ENCODE measurements at places on chromosomes 5 and 9.
A peak's percentile ranks its signal among the peaks of the same experiment; 100 is the strongest.

GRCh38 chr5:14168144-14168792 lies 25.1 kb downstream of the TRIO start:
- no peak overlapping the region for H3K4me3 ChIP-seq
- H3K27ac ChIP-seq = no peak overlapping the region
- H3K27me3 ChIP-seq = no peaks in the 10 kb centered on the region
- H3K4me1 ChIP-seq = peaks cover 11% of the 10 kb centered on the region
- DNase-seq = no peak

- H3K4me3 ChIP-seq = no peak overlapping the region
- no peaks in the 10 kb centered on the region for H3K4me1 ChIP-seq
- no peak overlapping the region for H3K27ac ChIP-seq
- H3K27me3 ChIP-seq = no peaks in the 10 kb centered on the region
These were observed 461.8 kb downstream of the MAT2B start for GRCh38 chr5:163967268-163967667.

DNA sequence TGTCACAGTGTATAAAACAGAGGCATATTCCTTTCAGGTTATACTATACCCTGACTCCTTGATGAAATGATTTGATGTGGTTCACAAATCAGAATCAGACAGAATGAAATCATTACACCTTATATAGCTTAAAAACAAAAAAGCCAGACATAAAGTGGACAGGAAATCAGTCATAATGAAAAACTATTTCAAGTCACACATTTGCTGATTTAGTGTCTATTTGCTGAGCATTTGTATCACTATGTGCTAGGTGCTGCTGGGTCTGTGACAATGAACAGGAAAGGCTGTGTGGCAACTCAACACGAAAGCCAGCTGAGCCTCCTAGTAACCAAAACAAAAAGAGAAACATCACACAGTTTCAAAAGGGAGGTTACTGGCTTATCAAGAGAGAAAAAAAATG lies 194.0 kb downstream of the EFNA5 start:
- H3K4me1 ChIP-seq = peaks cover 18% of the 10 kb centered on the region
- H3K27me3 ChIP-seq = no peaks in the 10 kb centered on the region
- DNase-seq = no peak

DNA sequence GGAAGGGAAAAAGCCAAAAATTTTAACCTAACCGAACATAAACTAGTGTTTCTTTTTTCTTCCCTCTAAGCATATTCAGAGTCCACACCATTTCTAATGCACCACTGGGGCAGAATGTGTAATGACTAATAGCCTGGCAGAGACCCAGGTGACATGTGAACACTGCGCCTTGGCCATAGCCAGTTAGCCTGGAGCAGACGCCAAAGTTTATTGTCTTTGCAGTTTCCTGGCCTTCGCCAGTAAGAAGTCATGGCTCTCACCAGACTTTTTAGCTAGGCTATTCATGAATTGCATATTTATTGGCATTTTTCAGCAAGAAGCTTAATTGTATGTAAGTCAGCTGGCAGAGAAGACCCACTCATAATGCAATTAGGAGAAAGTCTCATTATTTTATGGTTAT lies 182.8 kb upstream of the SLC27A6 start:
- no peak overlapping the region for H3K4me3 ChIP-seq
- no peaks in the 10 kb centered on the region for H3K36me3 ChIP-seq
- no peak overlapping the region for H3K27ac ChIP-seq
- no peak for DNase-seq

DNA sequence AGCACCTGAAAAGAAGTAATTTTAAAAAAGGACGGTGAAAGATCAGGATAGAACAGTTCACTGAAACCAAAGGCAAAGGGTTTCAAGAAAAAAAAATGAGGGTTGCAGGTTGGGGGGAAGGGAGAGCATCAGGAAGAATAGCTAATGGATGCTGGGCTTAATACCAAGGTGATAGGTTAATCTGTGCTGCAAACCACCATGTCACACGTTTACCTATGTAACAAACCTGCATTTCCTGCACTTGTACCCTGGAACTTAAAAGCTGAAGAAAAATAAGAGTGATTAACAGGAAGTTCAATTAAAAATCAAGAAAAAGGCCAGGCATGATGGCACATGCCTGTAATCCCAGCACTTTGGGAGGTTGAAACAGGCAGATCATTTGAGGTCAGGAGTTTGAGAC lies 44.1 kb upstream of the RNF38 start:
- no peaks in the 10 kb centered on the region for H3K27me3 ChIP-seq
- no peak for DNase-seq
- no peaks in the 10 kb centered on the region for H3K36me3 ChIP-seq
- H3K27ac ChIP-seq = no peak overlapping the region

- DNase-seq = peak; percentile 50
- no peak overlapping the region for H3K27ac ChIP-seq
- H3K4me3 ChIP-seq = peak overlapping the region; percentile 21
- H3K27me3 ChIP-seq = peaks cover 34% of the 10 kb centered on the region
- H3K4me1 ChIP-seq = peaks cover 6% of the 10 kb centered on the region
- H3K36me3 ChIP-seq = no peaks in the 10 kb centered on the region
These were observed 1.2 kb downstream of the FGF18 start for GRCh38 chr5:171420431-171421241.

- no peak overlapping the region for H3K4me3 ChIP-seq
- H3K27me3 ChIP-seq = no peaks in the 10 kb centered on the region
- H3K4me1 ChIP-seq = no peaks in the 10 kb centered on the region
- no peak overlapping the region for H3K27ac ChIP-seq
- H3K36me3 ChIP-seq = no peaks in the 10 kb centered on the region
These were observed 298.3 kb downstream of the BNC2 start for GRCh38 chr9:16572005-16572734.

DNA sequence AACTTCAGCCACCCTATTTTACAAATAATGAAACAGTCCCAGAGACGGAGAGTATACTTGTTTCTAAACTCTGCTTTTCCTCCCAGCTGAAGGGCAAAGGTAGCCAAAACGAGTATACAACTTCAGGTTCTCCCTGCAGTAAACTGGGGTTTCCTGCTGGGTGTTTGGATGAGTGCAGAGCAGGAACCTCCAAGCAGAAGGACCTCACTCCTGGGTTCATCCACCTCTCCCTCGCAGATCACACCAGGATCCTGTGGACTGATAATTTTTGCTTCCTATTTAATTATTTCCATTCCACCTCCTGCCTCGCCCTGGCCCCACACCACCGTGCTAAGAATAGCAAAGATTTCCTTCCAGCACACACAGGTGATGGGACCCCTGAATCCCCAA lies 2.0 kb upstream of the FOXB2 start:
- H3K27ac ChIP-seq = no peak overlapping the region
- peaks cover 5% of the 10 kb centered on the region for H3K4me1 ChIP-seq
- H3K36me3 ChIP-seq = no peaks in the 10 kb centered on the region
- H3K27me3 ChIP-seq = peaks cover 97% of the 10 kb centered on the region

DNA sequence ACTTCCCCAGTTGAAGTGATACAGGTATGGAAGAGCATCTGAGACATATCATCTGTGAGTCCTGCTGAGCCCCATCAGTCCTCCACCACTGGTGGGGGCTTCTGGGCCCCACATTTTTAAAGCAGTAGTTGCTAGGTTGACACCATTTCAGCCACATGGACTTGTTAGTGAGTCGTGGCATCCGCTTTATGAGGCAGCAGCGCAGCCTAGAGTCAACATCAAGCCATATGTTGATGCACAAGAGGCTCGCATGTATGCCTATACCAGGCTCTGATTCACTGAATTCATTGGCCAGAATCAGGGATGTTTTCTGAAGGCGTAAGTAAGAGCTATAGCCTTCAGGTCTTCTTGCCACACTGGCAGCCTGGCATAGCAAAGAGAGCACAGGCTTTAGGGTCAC lies 26.8 kb downstream of the ZNF346 start:
- H3K36me3 ChIP-seq = peaks cover 42% of the 10 kb centered on the region
- no peak for DNase-seq
- peaks cover 16% of the 10 kb centered on the region for H3K4me1 ChIP-seq

DNA sequence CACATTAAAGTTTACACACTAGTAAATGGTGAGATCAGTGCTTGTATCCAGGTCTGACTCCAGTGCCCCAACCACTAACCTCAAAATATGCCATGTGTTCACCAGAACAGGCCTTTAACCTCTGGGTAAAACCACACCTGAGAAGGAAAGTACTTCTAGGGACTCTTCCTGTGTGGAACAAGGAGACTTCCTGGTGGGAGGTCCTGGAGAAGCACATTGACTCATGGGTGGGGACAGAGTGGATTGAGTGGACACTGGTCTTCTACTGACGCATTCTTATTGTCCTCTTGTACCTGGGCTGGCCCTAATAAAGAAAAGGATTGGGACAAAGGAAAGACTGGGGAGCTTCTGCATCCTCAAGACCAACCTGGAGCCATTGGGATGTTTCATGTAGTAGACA lies 43.4 kb downstream of the ANGPTL2 start:
- peak overlapping the region; percentile 53 for H3K27ac ChIP-seq
- no peaks in the 10 kb centered on the region for H3K27me3 ChIP-seq
- DNase-seq = no peak
- no peaks in the 10 kb centered on the region for H3K4me1 ChIP-seq
- no peak overlapping the region for H3K4me3 ChIP-seq

GRCh38 chr5:8568858-8569257 lies 699.9 kb downstream of the MTRR start:
- no peaks in the 10 kb centered on the region for H3K4me1 ChIP-seq
- no peaks in the 10 kb centered on the region for H3K36me3 ChIP-seq
- H3K4me3 ChIP-seq = no peak overlapping the region

DNA sequence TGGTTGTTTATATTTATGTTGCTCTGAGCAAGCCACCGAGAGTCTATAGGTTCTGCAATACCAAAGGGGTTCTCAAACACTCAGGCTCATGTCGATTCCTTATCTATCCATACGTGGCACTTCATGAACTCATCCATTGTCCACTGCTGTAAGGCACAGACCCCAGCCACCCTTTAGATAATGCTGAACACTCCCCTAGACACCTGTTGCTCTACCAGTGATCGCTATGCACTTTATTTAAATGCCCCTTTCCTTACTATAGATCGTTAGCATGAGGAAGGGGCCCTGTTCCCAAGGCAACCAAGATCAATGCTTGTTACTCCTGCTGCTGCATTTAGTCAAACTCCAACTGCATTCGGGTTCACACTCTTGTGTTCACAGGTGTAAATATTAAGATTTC lies 171.9 kb downstream of the PAM start:
- no peak overlapping the region for H3K27ac ChIP-seq
- H3K4me3 ChIP-seq = no peak overlapping the region
- H3K27me3 ChIP-seq = no peaks in the 10 kb centered on the region
- H3K36me3 ChIP-seq = peaks cover 14% of the 10 kb centered on the region

DNA sequence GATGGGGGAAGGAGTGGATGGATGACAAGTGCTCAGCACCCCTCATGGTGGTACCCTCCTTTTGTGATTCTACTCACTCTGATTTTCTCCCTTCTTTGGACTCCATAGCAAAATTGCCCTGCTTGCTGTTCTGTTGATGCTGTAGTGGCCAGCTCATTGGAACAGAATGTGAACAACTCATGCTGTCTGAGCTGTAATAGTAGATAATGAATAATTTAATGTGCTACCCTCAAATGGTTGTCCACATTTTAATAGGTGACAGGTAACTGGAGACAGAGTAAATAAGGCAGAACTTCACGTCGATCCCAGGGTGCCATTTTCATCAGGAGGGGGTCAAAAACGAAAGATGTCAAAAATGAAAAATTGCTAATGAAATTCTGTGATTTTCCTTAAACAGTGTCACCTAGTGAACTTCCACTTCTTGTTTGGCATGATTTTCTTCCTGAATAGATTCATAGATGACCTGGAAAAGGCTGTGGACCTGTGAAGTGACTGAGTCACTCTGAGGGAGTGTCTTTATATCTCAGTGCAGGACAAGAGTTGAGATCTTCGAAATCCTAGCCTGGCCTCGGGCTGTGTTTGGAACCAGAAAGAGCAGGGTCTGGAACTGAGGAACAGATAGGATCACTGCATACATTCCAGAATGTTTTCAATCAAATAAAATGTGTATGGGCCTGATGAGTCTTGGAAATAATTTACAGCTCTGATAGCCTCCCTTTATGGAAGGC lies 270.2 kb downstream of the PSAT1 start:
- no peak overlapping the region for H3K27ac ChIP-seq
- no peaks in the 10 kb centered on the region for H3K4me1 ChIP-seq
- H3K4me3 ChIP-seq = no peak overlapping the region
- H3K27me3 ChIP-seq = no peaks in the 10 kb centered on the region
- no peak for DNase-seq

- no peak overlapping the region for H3K4me3 ChIP-seq
- no peaks in the 10 kb centered on the region for H3K27me3 ChIP-seq
- no peaks in the 10 kb centered on the region for H3K36me3 ChIP-seq
- H3K27ac ChIP-seq = no peak overlapping the region
- no peaks in the 10 kb centered on the region for H3K4me1 ChIP-seq
These were observed 1019.8 kb upstream of the CDH18 start for GRCh38 chr5:21007781-21008180.

DNA sequence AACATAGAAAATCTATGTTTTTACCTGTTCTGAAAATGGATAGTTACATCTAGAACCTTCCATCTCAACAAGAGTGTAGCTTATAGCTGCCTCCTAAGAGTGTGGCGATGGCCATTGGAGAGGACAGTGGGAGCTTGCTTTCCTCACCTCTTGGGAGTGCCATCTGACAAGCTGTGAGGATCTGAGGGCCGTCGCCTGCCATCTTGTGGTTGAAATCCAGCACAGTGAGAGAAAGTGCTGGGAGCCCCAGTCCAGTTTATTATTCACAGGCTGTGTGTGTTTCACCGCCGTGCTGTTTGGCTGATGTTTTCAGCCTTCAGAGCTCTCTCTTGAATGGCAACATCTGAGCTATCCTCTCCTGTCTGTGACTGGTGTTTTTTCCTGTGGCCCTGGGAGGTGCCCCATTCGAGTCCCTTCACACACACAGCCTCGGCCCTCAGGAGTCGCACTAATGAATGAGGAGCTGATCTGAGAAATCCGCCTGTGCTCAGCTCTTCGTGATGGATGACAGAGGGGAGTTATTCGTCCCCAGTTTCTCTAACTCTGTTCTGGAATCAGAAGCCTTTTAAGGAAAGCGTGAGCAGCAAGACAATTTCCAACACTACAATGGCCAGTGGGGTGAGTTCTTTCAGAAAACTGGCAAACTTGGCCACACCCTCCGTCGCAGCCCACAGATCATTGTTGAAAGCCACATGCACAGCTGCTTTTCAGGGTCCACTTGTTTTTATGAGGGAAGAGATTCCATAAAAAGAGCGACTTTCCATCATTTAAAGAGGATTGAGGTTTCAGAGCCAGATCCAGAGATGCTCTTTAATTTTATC lies 170.3 kb downstream of the PDZD2 start:
- no peak overlapping the region for H3K27ac ChIP-seq
- DNase-seq = peak; percentile 42
- no peaks in the 10 kb centered on the region for H3K27me3 ChIP-seq
- no peaks in the 10 kb centered on the region for H3K4me1 ChIP-seq

GRCh38 chr5:42858031-42858643 lies 46.4 kb upstream of the SELENOP start:
- H3K36me3 ChIP-seq = no peaks in the 10 kb centered on the region
- H3K27me3 ChIP-seq = no peaks in the 10 kb centered on the region
- DNase-seq = no peak
- no peak overlapping the region for H3K4me3 ChIP-seq
- peaks cover 18% of the 10 kb centered on the region for H3K4me1 ChIP-seq

Measured in large intestine (tissue), 12 donors.